ENCODE measurements at places on chromosomes 6 and 20.

DNA sequence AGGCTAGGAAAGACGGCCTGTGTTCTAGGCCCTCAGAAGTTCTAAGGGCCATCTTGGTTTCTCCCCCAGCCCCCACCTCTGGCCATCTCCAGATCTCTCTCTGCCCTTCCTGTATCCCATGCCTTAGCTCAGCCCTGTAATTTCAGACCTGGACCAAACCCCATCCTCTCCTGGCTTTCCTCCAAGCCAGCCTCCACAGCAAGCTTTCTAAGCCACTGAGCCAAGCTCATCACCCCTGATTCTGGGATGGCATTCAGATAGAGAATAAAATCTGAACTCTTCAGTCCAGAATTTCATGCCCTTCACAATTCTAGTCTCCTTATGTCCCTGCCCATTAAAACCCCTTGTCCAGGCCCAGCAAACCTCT, 18.9 kb upstream of the CCM2L start:
- no peak for DNase-seq

DNA sequence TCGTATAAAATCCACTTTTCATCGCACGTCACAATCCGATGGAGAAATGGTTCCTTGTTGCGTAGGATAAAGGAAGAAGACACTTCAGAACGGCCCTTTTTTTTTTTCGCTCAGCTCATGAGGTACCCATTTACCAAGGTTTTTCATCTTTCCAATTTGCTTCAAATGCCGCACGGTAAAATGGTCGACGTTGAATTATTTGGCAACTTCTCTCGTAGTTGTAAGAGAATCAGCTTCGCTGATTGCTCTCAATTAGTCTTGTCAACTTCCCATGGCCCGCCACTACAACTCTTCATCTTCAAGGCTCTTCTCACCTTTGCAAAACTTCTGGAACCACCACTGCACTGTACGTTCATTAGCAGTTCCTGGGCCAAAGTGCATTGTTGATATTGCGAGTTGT, 28.8 kb downstream of the POM121L2 start:
- no peak for DNase-seq

GRCh38 chr6:43931201-43931600, 161.2 kb downstream of the VEGFA start:
- no peak for DNase-seq

- peak; percentile 62 for DNase-seq
These were observed 52.7 kb downstream of the IL20RA start for GRCh38 chr6:136992113-136992512.

- no peak for DNase-seq
These were observed 15.7 kb downstream of the BPIFA1 start for GRCh38 chr20:33251496-33251895.

DNA sequence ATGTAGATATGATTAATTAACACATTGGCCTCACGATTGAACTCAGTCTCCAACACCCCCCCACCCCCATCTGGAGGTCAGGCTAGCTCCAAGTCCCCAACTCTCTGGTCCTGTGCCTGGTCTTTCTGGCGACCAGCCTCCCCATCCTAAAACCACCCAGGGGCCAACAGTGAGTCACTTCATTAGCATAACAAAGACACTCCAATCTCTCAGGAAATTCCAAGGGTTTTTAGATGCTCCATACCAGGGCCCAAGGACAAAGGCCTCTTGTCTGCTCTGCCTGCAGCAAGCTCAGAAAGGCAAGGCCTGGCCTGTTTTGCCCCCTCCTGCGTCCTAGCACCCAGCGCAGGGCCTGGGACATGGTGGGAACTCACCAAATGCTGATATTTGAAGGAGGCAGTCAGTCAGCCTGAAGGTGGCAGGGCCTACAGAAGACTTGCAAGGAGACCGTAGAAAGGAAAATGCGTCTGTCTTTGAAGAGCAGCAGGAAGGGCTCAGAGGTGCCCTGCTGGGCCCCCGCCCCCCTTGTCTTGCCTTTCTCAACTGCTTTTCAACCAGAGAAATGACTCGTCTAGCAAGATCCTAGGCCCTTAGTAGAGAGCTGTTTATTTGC, 184.7 kb downstream of the CDH4 start:
- DNase-seq, result no peak

- no peak for DNase-seq
These were observed 39.0 kb downstream of the BCKDHB start for GRCh38 chr6:80145509-80145908.

DNA sequence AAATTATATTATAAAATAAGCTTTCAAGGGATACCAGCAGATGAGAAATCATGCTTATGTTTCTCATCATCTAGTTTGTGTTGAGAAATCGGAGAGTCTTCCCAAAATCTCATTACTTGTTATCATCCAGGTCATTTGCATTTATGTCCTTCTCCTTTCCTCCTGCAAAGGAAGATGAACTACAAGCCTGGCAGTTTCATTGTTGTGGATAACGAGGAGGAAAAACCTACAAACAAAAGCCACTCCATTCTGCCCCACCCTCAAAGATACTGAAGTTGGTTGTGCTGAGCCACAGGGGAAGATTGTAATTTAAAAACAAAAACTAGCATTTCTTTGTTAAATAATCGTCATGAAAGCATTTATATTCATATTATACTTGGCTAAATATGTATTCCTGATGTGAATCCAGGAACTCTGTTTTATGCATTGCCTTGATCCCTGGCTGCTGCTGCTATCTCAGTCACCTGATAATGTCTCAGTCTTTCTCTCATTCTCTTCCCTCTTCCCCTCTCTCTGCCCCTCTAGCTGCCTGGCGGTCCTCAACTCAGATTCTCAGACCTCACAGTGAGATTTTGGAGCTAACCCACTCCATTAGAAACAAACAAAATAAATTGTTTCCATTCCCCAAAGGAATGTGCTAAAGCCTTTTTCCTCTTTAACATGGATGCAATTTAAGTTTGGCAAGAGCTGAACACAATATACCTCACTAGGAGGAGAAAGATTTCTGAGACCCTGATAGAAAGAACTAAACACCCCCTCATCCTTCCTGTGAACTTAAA, 185.3 kb downstream of the ADAT2 start:
- DNase-seq, result no peak

DNA sequence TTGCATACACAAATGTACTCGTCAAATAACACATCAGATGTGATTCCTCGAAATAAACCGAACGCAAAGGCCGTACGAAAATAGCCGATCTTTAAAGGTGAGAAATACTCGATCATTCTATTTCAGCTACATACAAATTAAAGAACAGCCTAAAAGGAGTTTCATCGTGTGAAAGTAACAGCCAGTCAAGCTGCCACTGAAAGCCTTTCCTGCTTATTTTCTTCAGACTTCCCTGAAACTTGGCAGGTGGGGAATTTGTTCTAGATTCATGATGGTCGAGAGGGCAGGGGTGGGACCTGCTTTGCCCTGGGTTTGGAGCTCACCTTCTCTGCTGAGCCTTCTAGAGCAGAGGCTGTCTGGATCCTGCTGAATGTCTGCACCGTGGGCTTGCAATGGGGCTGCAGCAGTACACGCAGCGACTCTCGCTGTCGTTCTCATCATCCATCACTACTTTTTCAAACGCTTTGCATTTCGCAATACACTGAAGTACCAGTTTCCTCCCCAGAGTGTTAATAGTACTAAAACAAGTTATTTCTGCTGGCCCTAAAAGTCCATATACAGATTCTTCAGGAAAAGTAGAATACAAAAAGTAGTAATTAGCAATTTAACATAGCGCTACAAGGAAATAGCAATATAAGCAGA, 16.2 kb downstream of the FOXC1 start:
- DNase-seq, result no peak
